Effector memory CD8-positive, alpha-beta T cell (primary cell): ENCODE measurements at places on chromosomes 3 and 15.
A peak's percentile ranks its signal among the peaks of the same experiment; 100 is the strongest.

DNA sequence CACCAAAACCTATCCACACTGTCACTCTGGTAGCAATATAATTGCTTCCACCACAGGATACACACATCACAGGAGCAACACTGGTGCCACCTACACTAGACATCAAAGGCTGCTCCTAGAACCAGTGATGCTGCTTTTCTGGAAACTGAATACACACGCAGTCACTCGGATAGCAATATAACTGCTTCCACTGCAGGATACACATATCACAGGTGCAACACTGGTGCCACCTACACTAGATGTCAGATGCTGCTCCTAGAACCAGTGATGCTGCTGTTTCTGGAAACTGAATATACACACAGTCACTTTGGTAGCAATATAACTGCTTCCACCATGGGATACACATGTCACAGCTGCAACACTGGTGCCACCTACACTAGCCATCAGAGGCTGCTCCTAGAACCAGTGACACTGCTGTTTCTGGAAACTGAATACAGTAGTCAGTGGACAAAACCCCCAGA, 6.9 kb upstream of the TNFSF10 start:
- H3K27me3 ChIP-seq, result no peaks in the 10 kb centered on the region
- H3K4me1 ChIP-seq, result peaks cover 9% of the 10 kb centered on the region
- no peaks in the 10 kb centered on the region for H3K36me3 ChIP-seq
- no peak overlapping the region for H3K27ac ChIP-seq
- DNase-seq, result no peak
- no peak overlapping the region for H3K4me3 ChIP-seq

GRCh38 chr3:52788890-52789745, 5.5 kb upstream of the ITIH3 start:
- H3K36me3 ChIP-seq, result peaks cover 4% of the 10 kb centered on the region
- no peak for DNase-seq
- no peak overlapping the region for H3K4me3 ChIP-seq
- H3K27me3 ChIP-seq, result peaks cover 24% of the 10 kb centered on the region
- H3K27ac ChIP-seq, result no peak overlapping the region

DNA sequence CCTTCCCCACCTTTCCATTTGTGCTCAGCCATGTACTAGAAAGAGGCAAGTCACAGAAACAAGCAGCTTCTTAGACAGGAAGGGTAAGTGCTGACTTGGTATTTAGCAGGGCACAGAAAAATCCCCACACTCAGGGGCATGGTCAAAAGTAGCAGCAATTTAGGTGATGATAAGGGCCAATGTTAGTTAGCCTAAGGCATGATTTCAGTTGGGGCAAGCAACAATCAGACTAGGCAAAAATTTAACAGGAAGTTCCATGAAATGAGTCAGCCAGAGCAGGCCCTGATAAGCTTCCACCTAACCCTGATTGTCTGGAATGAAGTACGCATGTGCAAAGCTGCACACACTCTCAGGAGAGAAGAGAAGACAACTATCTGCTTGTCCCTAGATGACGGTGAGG, 423.4 kb upstream of the UBE2E2 start:
- H3K4me3 ChIP-seq, result no peak overlapping the region
- H3K27ac ChIP-seq, result no peak overlapping the region
- H3K27me3 ChIP-seq, result no peaks in the 10 kb centered on the region
- DNase-seq, result no peak
- peaks cover 2% of the 10 kb centered on the region for H3K36me3 ChIP-seq

- no peaks in the 10 kb centered on the region for H3K27me3 ChIP-seq
- H3K36me3 ChIP-seq, result no peaks in the 10 kb centered on the region
- H3K4me3 ChIP-seq, result no peak overlapping the region
- H3K27ac ChIP-seq, result no peak overlapping the region
- no peaks in the 10 kb centered on the region for H3K4me1 ChIP-seq
These were observed 173.3 kb downstream of the RBMS3 start for GRCh38 chr3:29454161-29454611.

DNA sequence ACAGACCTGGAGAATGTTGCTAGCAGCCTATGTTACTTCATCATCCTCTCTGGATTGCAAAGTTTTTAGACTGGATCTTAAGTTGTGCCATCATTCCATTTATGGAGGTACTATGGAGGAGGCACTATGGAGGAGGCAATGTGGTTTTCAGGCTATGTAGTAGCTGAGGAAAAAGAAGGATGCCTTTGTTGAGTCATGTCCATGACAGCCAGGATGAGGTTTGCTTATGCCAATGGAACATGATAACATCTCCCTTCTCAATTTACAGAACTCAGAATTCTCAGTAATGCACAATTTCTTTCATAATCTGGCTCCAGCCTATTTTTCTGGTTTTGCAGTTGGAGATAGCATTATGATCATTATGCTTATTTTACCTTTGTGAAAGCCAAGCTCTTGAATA, 65.9 kb upstream of the TMEM108 start:
- DNase-seq, result no peak
- H3K27me3 ChIP-seq, result no peaks in the 10 kb centered on the region
- no peak overlapping the region for H3K4me3 ChIP-seq
- H3K27ac ChIP-seq, result no peak overlapping the region

- peak overlapping the region; percentile 70 for H3K27ac ChIP-seq
- no peak for DNase-seq
- H3K36me3 ChIP-seq, result peaks cover 3% of the 10 kb centered on the region
- no peaks in the 10 kb centered on the region for H3K27me3 ChIP-seq
- H3K4me1 ChIP-seq, result peaks cover 36% of the 10 kb centered on the region
These were observed 77.0 kb upstream of the SEC13 start for GRCh38 chr3:10397879-10398278.

- no peak overlapping the region for H3K4me3 ChIP-seq
- no peaks in the 10 kb centered on the region for H3K4me1 ChIP-seq
- H3K36me3 ChIP-seq, result peaks cover 3% of the 10 kb centered on the region
- no peak overlapping the region for H3K27ac ChIP-seq
These were observed 251.7 kb upstream of the GOLGA6L4 start for GRCh38 chr15:83983634-83984458.

GRCh38 chr3:50354186-50354764, 3.6 kb downstream of the CYB561D2 start:
- no peak overlapping the region for H3K4me3 ChIP-seq
- no peaks in the 10 kb centered on the region for H3K27me3 ChIP-seq
- H3K36me3 ChIP-seq, result peaks cover 37% of the 10 kb centered on the region
- peaks cover 60% of the 10 kb centered on the region for H3K4me1 ChIP-seq
- DNase-seq, result no peak

- no peaks in the 10 kb centered on the region for H3K27me3 ChIP-seq
- H3K4me1 ChIP-seq, result peaks cover 12% of the 10 kb centered on the region
- no peaks in the 10 kb centered on the region for H3K36me3 ChIP-seq
- no peak overlapping the region for H3K4me3 ChIP-seq
- no peak for DNase-seq
- no peak overlapping the region for H3K27ac ChIP-seq
These were observed 23.8 kb downstream of the LRRC28 start for GRCh38 chr15:99275061-99275460.
